ENCODE measurements at places on chromosomes 2 and 18.

GRCh38 chr2:217972490-217972889 lies 30.3 kb downstream of the TNS1 start:
- no peak for DNase-seq

DNA sequence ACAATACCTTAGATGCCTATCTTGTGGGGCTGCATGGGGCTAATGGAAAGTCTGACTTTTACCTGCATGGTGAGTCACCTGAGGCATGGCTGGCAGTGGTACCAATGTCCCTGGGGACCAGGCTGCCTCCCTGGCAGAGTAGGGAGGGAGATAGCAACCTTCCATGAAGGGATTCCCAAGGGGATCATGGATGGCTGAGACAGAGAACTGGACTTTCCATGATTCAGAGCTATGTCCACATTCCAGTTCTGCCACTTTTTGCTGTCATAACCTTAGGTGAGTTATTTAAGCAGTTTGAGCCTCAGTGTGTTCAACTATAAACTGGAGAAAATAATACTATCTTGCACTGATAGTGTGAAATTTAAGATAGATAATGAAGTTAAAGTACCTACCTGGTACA lies 178.6 kb downstream of the SETBP1 start:
- peak; percentile 19 for DNase-seq

GRCh38 chr2:156436497-156437085 lies 412 bp downstream of the GPD2 start:
- peak; percentile 55 for DNase-seq

- DNase-seq = no peak
Observed at GRCh38 chr18:77069482-77069881, 63.1 kb downstream of the MBP start.

- DNase-seq = no peak
Observed at GRCh38 chr2:215498431-215498830, 62.6 kb upstream of the FN1 start.

DNA sequence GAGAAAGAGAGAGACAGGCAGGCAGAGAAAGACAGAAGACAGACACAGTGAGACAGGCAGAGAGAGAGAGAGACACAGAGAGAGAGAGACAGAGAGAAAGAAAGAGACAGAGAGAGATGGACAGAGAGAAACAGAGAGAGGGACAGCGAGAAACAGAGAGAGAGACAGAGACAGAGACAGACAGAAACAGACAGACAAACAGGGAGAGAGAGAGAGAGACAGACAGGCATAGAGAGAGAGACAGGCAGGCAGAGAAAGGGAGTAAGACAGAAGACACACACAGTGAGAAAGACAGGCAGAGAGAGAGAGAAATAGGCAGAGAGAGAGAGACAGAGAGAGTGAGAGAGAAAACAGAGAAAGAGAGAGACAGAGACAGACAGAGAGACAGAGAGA lies 105.3 kb upstream of the ANKRD30BL start:
- no peak for DNase-seq

DNA sequence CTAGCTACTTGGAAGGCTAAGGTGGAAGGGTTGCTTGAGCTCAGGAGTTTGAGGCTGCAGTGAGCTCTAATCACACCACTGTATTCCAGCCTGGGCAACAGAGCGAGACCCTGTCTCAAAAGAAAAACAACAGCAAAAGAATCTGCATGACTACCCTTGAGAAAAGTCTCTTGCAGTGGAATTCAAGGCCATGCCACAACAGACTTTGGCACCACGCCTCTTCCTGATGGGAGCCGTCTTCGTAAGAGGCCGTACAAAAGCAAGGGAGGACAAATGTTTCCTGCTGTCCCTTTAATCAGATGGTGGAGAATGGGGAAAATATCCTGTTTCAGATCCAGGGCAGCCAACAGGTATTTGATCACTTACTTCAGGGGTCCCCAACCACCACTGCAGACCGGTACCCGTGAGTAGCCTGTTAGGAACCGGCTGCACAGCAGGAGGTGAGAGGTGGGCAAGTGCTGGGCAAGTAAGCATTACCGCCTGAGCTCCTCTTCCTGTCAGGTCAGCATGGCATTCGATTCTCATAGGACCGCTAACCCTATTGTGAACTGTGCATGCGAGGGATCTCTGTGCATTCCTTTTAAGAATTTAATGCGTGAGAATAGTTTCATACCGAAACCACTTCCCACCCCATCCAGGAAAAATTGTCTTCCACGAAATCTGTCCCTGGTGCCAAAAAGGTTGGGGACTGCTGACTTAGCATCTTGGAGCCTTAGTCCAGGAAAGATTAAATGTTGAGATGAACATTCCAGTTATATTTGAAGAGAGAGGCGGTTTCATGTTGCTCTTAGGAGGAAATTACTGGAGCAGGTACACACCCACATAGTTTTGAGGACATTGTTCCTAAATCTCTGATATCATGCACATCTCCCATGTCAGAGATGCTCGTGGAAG lies 94.4 kb upstream of the XPO1 start:
- DNase-seq = no peak

DNA sequence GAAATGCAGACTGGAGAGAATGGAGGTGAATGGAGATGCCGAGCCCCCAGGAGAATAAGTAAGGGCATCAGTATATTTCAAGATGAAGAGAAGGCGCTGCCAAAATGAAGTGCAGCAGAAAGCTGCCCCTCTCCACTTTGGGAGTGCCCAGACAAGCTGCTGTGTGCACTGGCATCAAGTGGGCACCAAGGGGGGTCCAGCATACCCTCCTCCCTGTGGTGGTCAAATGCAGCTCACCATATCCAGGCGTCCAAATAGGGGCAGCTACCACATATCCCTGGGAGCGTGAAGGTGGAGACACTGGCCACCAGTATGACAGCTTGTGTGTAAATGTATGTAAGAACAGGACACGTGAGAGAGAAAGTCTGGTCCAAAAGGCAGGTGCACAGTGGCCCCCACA lies 236.6 kb downstream of the KLHL29 start:
- peak; percentile 13 for DNase-seq

GRCh38 chr2:171718720-171719119 lies 31.5 kb downstream of the DYNC1I2 start:
- DNase-seq = no peak

DNA sequence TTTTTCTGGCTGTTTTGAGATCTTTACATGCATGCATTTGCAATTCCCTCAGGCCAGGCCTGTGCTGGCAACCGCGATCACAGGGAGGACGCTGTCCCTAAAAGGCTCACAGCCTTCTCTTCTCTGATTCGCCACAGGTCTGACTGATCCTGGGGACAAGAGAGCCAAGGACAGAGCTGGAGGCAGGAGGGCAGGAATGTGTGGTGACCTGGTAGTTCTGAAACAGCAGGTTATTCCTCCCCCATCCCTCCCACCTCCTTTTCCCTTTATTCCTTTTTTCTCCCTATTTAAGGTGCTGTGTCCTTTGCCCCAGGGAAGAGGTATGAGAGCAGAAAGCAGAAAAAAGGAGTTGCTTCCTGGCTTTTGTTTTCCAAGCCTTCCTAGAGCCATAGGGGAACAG lies 21.9 kb downstream of the TMEM177 start:
- DNase-seq = no peak

GRCh38 chr2:102592601-102593000 lies 26.8 kb upstream of the SLC9A2 start:
- no peak for DNase-seq

DNA sequence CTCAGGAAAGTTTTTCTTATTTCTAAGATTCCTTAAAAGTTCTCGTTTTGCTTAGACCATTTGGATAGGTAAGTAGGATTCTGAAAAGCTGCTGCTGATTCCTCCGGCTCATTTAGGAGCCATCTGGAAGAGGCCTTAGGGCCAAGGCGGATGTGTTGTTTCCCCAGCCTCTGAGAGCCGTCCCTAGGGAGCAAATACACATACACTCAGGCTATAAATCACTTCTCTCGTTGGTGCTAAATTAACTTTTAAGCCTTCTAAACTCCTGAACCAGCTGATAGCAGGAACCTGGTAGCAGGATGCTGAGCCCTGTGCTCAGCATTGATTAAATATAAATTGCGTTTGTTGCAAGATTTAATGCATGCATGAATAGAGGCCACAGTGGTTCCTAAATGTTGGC lies 109.8 kb downstream of the ADCYAP1 start:
- no peak for DNase-seq

Data from right forelimb (tissue), 1 donor.